ENCODE measurements at places on chromosomes 2 and 18.

DNA sequence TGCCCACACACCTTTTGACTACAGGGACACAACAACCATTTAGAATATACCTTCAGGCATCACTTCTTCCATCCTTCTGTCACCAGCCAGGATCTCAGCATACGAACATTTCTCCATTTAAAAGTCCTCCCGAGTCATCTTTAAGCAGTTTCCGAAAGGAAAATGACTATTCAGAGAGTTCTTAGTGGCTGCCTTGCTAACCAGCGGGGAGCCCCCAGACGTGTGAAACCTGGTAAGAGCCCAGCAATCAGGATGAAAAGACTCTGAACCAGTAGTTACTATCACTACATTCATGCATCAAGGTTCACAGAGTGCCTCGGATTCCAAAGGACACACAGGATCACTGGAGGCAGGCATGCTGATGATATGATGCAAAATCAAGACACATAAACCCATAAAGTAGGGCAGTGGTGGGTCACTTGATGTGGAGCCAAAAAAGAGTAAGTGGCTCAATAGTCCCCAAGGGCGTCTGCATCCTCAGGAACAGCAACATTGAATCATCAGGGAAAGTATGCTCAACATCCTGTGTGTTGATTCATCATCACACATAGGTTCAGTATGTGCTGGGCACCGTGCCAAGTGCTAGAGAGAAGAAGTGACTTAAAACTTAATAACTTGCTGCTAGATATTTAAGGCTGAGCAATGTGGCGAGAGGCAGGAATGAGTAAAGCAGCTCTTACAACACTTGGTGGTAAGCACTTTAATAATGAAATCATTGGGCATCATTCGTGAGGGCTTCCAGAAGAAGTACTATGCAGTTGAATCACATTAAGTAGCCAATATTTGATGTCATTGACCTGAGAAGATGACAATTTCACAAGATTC, 4.4 kb downstream of the CCL20 start:
- no peak for DNase-seq

GRCh38 chr2:237520290-237520689, 33.2 kb downstream of the MLPH start:
- DNase-seq: no peak

GRCh38 chr18:79599441-79599931, 80.1 kb upstream of the CTDP1 start:
- no peak for DNase-seq

- no peak for DNase-seq
These were observed 41.6 kb downstream of the WIPF1 start for GRCh38 chr2:174555998-174556397.

DNA sequence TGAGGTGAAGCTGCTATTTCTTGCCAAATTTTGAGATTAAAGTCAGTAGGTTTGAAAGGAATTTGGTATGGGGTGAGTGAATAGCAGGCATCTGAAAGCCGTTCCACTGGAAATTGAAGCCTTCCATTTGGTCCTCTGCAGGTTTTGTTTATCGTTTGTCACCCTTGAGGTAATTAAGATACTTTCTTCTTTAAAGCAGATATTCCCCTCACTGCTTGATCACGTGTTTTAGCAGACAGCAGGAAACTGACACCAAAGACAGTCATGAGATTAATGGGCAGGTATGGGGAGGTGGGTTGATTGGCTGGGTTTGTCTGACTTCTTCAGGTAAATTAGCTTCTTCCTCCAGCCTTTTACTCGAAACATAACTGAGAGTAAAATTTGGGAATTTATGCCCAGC, 10.7 kb downstream of the LPIN1 start:
- no peak for DNase-seq

DNA sequence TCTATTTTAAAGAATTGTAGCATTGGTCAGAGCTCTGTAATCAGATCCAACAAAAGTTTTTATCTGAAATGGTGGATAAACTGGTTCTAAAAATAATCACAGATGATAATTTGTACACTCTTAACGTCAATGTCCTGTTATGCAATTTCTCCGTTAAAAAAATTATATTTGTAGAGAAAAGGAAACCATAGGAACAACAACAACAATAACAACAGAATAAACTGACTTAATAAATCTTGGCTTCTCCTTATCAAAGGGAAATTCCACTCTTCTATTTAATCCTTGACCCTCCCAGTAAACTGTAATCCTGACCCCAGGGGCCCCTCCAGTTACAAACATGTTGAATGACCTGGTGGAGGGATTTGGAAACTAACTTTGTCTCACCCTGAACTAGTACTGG, 78.6 kb upstream of the ZFP36L2 start:
- DNase-seq: no peak

- DNase-seq: no peak
These were observed 35.5 kb downstream of the ICOS start for GRCh38 chr2:203972066-203972465.

DNA sequence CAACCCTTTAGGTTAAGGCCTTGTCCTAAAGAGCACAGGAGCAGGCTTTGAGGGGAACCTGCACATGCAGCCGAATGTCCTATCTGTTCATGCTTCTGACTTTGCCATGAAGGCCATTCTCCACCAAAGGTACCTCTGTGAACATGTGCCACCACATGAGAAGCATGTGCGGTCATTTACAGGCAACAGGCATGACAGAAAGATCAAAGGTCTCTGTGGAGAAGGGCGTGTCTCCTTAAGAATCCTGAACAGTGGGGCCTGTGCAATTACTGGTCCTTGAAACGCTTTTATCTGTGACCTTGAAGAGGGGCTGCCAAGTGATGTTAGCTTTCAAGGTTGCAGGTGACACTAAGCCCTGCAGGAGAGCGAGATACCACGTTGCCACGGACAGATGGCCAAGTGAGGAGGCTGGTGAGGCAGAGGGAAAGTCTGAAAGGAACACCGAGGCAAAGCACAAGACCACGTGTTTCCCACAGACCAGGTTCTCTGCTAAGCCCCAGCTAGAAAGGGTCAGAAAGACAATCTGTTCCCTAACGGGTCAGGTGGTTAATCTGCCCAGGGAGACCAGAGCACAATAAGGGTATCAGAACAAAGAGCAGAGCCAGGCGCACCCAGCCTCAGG, 19.5 kb upstream of the POMC start:
- DNase-seq: no peak

DNA sequence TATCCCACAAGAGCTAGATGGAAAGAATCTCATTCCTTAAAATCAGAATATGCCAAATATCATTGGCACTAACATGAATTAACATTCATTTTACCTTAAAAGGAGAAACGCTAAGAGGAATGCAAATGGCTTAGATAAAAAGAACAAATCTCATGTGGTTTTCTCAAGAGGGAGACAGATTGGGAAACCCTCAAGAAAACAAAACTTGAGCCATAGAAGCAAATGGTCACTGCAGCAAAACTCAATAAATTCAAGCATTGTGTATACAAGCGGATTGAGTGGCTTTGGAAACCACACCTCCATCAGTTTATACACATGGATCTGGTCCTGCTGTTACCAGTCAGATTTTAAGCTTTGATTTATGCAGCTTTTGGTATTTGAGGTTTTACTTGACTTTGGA, 1331.8 kb upstream of the ZEB2 start:
- no peak for DNase-seq

GRCh38 chr2:14134771-14135170, 497.7 kb upstream of the LRATD1 start:
- DNase-seq: no peak

Data from cortex of kidney (tissue), 1 donor.